ENCODE measurements at places on chromosomes 7 and 10.

DNA sequence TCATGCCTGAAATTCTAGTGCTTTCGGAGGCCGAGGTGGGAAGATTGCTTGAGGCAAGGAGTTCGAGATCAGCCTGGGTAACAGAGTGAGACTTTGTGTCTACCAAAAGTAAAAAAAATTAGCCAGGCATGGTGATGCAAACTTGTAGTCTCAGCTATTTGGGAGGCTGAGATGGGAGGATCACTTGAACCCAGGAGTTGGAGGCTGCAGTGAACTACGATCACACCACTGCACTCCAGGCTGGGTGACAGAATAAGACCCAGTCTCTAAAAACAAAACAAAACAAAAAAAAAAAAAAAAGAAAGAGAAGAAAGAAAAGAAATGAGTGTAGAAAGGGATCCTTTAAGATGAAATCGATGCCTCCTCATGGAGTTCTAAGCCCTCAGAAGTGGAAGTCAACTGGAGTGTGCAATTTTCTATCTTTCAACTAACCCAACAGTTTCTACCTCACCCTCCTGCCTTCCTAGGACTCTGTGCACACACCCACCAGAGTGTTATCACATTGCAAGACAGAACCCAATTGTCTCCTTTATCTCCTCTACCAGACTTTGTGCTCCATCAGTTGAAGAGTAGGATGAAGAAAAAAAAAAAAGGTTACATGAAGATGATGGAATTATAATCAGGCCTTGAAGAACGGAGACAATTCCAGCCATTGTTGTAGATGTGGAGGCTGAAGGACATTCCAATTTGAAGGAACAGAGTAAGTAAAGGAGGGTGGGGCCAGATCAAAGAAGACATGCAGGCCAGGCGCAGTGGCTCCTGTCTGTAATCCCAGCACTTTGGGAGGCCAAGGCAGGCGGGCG, 26.9 kb downstream of the NYAP1 start:
- DNase-seq = no peak

DNA sequence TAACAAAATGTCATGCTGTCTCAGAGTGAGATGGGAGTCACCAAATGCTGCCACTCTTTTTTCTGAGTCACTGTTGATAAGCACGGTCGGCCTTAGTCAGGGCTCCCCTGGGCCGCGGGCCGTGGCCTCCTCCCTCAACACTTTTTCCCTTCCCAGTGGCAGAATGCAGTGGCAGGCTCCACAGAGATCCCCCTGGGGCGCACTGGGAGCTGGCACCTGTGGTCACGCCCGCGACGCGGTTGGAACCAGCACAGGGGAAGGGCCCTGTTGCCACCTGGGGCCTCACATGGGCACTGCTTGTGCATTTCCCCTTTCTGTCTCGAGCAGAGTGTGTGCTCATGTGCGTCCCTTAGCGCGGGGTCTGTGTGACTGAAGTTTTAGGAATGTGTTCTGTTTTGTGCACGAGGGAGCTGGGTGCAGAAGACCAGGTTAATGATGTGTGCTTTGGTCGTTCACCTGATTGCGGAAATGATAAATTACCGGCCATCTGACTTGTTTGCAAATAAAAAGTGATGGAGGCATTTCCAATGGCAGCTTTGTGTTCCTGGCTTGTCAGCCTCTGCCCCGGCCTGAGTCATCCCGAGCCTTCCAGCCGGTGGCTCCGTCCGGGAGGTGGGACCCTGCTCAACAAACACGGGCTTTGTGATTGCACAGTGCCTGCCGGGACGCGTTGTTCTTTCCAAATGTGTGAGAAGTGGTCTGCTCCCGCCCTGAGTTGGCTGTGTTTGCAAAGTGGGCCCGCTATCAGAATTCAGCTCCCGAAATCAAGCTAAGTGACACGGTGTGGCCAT, 100.7 kb downstream of the NKX6-2 start:
- DNase-seq = no peak

DNA sequence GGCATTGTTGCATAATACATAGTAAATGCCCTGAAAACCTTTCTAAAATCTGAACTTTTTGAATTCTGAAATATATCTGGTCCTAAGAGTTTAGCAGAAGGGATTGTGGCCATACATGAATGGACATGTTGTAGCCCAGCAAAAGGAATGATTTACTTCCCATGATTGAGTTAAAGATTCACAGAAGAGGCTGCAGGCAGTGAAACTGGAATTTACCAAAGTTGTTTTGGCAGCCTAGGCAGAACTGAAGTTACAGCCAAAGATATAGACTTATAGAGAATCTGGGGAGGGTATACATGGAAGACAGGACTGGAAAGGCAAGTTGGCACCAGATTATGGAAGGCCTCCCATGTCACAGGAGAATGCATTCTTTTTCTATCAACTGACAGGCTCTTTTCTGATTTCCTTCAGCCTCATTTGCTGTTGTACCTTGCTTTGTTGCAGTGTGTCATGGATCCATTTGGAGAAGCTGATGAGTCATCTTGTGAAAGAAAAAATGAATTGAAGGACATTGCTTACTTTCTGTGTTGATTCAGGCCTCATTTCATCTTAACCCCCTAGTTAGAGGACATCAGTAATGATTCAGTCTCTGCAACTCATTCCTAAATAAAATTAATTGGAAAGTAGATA, 356.2 kb upstream of the LRGUK start:
- no peak for DNase-seq

- DNase-seq = no peak
Measured at GRCh38 chr10:120931423-120931822, 80.3 kb downstream of the WDR11 start.

GRCh38 chr10:61943674-61944378, 42.3 kb downstream of the ARID5B start:
- no peak for DNase-seq

- DNase-seq = no peak
Measured at GRCh38 chr10:127918572-127918971, 11.7 kb downstream of the PTPRE start.

Data from activated T-cell treated with anti-CD3 and anti-CD28 coated beads for 4 hours (primary cell).